NCI-H2081 (cell line): ENCODE measurements at places on chromosomes 5 and 9.
A peak's percentile ranks its signal among the peaks of the same experiment; 100 is the strongest.

DNA sequence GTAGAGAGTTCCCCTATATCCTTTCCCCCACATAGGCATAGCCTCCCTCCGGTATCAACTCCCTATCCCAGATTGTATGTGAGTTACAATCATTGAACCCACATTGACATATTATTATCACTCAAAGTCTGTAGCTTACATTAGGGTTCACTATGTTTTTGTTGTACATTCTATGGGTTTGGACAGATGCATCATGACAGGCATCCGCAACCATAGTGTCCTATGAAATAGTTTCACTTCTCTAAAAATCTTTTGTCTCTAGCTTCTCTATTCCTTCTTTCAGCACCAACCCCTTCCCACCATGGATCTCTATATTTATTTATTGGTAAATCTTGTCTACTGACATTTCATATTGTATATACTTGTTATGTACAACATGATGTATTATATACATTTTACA, 31.6 kb downstream of the TAF11L14 start:
- no peak for DNase-seq

- no peak for DNase-seq
Observed at GRCh38 chr9:87381050-87381711, 116.5 kb upstream of the DAPK1 start.

DNA sequence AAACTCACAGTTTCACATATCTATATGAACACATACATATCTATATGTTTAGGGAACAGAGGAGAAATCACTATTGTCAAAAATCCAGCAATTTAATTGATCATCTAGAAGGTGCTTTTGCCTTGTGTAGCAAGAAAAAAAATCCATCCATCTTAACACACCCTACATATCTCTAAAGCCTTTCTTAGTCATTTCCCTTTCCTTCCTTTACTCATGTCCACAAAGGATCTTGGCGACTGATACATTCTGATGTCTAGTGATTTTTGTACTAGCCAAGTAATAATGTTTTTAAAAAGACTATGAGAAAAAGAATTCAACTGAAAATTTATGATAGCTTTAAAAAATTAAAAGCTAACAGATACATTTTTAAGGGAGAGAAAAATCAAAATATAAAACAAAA, 22.5 kb downstream of the ZDHHC21 start:
- DNase-seq = no peak

GRCh38 chr5:38297830-38298608, 39.7 kb downstream of the EGFLAM start:
- DNase-seq = no peak

GRCh38 chr9:120909904-120910303, 16.7 kb downstream of the TRAF1 start:
- no peak for DNase-seq

- DNase-seq = peak; percentile 28
Observed at GRCh38 chr5:149667084-149667828, 62.9 kb upstream of the PPARGC1B start.

GRCh38 chr5:25005431-25005830, 360.7 kb upstream of the CDH10 start:
- DNase-seq = no peak

GRCh38 chr5:59917121-59917520, 23.6 kb upstream of the PDE4D start:
- no peak for DNase-seq

- DNase-seq = peak; percentile 9
Observed at GRCh38 chr9:31027678-31028077, 1356.8 kb upstream of the ACO1 start.

- DNase-seq = peak; percentile 33
Observed at GRCh38 chr9:95506428-95506677, 10.4 kb downstream of the PTCH1 start.

GRCh38 chr5:78486218-78486617, 125.8 kb downstream of the SCAMP1 start:
- no peak for DNase-seq
